ENCODE measurements at places on chromosomes 4 and X.

DNA sequence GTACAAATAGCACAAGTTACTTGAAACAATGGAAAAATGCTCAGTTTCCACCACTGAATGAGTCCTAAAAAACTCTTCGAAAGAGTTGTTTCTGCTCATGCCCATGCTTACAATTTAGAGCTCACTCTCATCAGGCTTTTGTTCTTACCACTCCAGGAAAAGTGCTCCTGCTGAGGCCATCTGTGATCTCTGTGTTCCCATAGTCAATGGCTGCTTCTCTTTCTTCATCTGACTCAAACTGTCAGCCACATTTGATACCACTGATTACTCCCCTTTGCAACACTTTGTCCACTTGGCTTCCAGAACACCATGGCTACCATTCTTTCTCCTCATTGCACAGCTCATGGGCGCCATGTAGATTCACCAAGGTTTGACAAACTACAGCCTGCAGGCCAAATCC is 80.0 kb upstream of the SLC34A2 start:
- no peak for DNase-seq

- no peak for DNase-seq
Measured at GRCh38 chr4:34814266-34814665, 1430.0 kb downstream of the ARAP2 start.

DNA sequence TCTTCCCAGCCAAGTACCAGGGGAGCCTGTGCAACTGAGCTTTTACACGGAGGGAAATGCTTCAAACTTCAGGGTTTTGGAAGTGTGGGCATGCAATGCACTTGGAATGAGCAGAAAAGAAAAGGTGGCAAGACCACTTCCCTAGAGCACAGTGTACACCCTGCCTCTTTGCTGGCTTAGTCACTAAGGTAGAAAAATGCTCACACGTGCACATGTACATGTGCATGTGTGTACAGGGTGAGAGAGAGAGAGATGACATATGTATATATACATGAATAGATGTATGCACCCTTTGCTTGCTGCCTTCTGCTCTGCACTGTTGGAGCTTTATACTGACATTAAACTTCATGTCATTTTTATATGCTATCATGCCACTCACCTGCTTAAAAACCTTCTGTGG is 7.9 kb upstream of the KLF3 start:
- no peak for DNase-seq

DNA sequence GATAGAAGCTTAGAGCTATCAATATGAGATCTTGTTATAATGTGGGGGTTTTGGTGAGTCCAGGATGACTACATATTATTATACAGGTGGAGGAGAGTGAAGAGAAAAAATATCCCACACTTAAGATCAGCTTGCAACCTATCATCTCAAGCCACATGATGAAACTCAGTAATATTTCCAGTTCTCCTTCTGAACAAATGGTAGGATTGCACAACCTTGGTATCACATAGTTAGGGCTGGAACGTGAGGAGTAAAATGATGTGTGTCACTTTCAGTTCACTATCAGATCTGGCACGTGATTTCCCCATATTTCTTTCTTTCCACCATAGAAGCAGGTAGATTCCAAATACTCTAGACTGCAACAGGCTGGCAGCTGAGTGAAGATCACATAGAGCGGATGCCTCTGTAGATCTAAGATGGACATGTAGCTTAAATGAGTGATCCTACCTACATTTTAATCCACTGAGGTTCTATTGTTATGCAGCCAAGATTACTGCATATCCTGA is 150.6 kb upstream of the ANKRD50 start:
- DNase-seq: no peak

DNA sequence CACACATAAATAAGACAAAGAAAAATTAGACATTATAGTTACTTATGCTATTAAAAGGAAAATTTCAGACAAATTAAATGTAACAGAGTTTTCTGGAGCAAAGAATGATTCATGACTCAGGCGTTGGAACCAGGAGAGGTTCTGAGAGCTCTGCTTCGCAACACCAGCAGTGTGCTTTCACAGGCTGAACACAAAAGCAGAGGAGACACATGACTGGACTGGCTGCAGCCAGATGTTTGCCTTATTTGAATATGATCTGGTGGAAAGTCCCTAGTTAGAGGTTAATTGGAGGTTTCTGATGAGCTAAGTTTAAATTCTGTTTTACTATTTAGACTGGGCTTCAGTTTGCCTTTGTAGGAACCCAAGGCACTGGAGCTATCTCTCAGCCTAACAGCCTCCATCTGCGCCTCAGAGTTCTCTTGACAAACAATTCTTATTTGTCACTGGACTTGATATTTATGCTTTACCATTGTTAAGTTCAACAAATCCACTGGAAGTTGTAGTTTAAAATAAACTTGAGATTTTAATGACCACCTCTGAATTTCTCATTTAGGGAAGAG is 16.2 kb downstream of the BOD1L1 start:
- no peak for DNase-seq

Measured in hematopoietic multipotent progenitor cell treated with erythropoietin and hydrocortisone succinate and interleukin-3 and kit ligand, for 17 days (in vitro differentiated cells).